NCI-H446 treated with DMSO at 0.1 percent for 48 hours (cell line): ENCODE measurements at places on chromosomes 5 and 9.

GRCh38 chr9:134637696-134638501 is 3.7 kb upstream of the COL5A1 start:
- DNase-seq = no peak

DNA sequence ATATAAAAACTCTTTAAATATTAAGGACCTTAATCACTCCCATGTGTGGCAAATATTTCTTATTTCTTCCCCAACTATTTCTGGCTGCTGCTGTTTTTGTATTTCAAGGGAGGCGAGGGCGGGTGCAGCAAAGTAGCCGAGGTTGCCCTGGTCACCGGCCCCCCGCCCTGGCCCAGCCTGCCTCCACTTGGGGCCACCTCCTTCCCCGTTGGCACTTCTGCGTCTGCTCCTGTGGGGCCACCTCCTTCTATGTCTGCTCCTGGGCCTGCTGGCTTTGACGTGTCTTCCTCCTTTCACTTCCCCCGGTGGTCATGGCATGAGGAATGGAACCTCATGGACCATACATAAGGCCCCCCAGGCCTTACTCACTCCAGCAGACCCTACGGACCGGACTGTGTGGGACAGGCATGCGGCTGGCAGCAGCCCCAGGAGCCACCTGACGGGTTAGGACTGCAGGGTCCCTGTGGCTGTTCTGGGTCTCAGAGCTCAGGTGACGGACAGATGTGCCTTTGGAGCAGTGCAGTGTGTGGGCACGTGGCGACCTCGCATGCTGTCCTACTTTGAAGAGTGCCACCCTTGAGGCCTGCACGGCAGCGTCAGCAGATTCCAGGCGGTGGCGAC is 5.8 kb upstream of the ENTPD8 start:
- DNase-seq = no peak

DNA sequence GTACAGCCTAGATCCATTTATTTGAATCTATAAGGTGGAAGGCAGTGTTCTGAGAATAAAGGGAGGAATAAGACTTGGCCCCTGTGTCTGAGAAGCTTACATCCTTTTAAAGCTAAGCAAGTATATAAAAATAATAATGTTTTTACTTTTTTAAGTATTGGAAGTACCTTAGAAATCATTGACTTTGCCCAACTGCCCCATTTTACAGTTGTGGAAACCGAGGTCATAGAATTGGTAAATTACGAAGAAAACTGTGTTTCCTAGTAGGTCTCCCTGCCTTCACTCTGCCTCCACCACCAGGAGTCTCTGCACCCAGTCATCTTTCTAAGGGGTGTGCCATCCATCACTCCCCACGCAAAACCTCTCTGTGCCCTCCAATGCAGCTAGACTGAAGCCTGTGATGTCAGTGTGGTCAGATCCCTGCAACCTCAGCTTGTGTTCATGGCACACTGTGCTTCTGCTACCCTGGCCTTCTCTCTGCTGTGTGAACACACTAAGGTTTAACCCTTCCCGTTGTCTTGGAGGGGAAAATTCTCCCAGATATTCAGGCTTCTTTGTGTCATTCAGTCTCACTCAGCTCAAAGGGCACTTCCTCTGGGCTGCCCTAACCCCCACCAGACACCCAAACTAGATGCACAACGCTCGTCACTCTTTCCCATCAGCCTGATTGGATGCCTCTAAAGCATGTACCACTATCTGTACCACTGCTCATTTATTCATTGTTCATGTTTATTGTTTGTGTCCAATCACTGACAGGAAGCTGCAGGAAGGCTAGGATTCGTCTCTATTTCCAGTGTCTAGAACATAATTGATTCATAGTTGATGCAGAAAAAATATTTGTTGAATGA is 18.2 kb downstream of the ADRB2 start:
- no peak for DNase-seq

GRCh38 chr9:116202219-116202912 is 48.8 kb downstream of the PAPPA start:
- no peak for DNase-seq

DNA sequence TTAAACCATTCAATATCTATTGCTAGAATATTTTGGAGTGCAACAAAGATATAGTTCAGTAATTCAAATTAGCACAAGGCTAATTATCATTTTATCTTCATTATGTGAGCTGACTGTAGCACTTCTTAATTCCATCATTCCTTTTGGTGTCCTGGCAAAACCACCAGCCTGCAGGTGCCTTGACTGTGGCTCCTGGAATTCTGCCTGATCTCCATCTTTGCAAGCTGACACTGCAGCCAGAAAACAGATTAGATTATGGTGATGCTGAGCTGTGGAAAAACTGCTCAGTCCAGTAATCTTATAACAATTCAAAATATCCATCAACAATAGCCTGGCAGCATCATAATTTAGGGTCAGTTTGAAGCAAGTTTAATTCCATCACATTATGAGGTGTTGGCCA is 919.5 kb downstream of the DTWD2 start:
- no peak for DNase-seq

DNA sequence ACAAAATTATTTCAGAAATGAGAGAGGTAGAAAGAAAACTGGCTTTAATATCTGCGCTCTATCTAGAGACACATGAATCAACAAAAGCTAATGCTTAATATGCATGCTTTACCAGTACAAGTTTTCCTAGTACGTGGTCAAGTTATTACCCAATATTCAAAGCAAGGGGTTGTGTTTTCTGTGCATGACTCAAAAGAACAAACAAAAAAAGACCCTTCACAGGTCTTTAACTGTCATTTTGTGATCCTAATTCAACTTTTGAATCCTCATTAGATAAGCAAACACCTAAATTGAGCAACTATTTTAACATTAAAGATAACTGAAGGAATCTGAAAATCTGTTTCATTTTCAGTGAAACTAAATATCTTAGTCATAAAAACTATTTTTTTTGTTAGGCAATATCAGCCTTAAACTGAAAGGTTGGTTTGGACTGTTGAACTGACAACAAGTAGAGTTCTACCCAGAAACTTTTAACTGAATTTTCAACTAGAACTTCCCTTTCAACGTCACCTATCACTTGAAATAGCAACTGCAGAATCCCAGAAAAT is 12.5 kb downstream of the ST8SIA4 start:
- DNase-seq = no peak

- peak; percentile 9 for DNase-seq
These were observed 182.7 kb downstream of the GNAQ start for GRCh38 chr9:77848897-77849296.

GRCh38 chr5:97531549-97531948 is 348.5 kb upstream of the RIOK2 start:
- no peak for DNase-seq

GRCh38 chr9:101516655-101517054 is 17.0 kb upstream of the RNF20 start:
- no peak for DNase-seq

DNA sequence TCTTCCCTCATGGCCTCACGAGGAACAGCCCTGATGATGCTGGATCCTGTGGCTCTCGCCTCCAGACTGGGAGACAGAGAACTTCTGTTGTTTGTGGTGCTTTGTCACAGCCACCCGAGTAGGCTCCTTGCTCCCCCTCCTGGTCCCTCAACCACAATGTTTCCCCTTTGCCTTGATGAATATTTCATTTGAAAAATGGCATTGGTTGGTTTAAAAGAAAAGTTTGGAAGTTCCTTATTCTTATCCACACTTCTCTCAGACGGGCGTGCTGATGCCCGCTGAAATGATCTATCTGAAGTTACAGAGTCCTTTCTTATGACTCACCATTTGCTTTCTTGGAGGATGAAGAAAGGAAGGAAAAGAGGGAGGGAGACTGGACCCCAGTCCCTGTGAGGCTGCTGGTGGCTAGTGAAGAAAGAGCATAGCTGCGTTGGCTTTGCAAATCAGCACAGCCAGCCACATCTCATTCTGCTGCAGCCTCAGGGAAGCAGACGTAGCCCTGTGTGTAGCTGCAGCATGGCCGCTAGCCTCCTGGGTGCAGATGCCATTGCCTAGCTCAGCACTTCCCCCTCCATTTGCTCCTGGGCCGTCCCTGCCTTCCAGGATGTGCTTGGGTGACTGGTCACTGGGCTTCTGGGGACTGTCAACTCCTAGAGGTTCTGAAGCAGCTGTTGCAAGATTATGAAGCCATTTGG is 185.9 kb downstream of the ERCC6L2 start:
- no peak for DNase-seq

- no peak for DNase-seq
These were observed 419.6 kb downstream of the EFNA5 start for GRCh38 chr5:107251151-107251550.

GRCh38 chr5:119476341-119476740 is 24.0 kb downstream of the HSD17B4 start:
- DNase-seq = no peak

DNA sequence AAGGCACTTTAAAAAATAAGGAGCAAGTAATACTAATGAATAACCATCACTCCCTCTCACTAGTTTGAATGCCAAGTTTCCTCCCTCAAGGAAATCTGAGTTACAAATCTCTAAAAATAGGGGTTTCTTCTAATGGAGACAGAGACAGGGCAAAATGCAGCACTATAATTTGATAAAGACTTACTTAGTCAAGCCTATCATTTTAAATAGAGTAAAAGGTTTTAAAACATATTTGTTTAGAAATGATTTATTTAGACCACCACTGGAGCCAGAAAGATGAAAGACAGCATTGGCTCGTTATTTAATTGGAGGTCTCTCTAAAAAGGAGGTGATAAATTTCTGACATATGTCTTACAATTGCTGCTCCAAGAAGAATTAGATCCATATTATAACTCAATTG is 228.7 kb downstream of the TLE1 start:
- no peak for DNase-seq

DNA sequence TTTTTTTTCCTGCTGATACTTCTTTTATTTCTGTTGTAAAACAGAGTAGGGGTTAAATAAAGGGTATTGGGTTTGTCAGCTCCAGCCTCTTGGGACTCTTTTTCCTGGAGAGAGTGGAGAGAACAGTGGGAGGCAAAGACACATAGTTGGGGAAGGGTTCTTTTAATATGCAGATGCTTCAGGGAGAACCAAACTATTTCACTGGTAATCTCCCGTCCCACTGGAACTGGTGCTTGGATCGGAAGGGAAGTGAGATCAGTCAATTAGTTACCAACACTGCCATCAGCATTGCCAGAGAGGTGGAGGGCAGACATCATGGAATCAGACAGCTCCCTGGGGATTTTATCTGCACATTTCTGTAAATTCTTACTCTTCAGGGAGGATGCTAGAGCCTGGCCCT is 47.6 kb upstream of the ELOVL7 start:
- DNase-seq = no peak

DNA sequence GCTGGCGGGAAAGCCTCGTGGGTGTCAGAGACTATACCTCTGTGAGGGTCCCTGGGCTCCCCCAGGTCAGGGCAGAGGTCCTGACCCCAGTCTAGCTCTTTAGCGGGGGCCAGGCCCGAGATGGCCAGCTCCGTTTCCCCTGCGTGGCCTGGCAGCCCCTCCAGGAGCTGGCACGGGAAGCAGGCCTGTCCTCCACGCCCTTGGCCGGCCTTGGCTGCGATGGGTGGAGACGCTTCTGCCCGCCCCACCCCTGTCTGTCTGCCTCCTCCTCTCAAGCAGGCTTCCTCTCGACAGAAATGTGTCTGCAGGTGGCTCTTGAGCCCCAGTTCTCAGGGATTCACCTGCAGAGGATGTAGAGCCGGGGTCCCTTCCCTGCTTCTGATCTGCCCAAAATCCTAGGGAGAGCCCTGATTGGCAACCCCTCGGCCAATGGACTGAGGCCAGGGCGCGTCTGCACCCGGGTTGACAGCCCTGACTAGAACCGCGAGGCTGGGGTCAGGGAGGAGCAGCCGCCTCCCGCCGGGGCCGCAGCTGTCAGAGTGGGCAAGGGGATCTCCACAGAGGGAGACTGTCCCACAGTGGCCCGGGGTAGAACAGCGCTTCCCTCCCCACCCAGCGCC is 2.6 kb upstream of the GRIN1 start:
- DNase-seq = no peak

DNA sequence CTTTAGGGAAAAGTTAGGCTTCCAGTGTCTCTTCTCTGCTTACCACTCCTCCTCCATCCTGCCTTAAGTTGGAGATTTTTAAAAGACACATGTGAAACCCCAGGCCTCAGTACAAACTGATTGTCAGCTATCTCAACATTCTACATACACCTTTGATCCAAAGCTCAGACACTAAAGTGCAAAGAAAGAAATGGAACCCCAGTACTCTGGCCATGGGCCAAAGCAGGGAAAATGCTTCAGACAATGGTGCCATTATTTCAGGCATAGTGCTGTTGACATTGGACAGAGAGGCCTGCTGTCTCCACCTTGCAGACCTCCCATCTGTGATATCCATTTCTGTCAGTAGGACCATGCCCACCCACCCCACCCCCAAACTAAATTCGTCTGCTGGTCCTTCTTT is 49.1 kb downstream of the G3BP1 start:
- DNase-seq = no peak

DNA sequence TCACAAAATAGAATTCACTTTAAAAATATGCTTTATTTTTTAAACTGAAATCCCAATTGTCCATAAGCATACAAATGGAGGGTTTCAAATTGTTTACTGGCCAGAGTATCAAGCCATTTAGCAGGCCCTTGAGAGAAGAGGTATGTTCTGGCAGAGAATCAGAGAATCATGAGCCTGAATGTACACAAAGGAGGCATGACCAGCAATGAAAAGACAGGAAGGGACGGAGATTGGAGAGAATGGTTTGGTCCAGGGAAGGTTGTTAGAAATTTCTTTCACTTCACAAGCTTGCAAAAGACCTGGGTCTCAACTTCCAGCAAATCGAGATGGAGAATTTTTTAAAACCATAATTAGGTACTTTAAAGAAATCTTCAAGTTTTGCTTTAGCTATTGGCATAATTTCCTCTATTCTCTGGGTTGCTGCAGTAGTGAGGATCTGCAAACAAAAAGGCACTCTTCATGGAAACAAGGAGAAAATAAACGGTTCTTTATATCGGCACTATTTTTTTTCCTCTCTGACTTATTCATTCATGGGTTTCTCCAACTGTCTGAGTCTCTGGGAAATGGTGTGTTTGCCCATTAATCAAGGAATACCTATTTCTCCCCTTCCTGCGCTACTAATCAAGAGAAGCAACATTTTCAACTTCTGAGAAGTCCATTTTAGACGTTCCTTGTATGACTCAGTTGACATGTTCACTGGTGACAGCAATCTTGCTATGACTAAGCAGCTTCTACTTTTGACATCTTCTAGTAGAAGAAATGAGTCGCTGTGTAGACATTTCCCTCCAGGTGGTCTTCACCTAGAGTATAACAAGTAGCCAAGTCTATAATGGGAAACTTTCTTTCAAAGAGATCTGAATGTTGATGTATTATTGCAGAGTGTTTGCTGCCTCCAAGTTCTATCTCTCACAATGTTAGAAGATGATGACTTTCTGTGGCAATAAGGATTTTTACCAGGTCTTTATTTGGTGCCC is 23.1 kb upstream of the ERCC6L2 start:
- no peak for DNase-seq

GRCh38 chr9:5863092-5863746 is 27.5 kb upstream of the MLANA start:
- DNase-seq = no peak

DNA sequence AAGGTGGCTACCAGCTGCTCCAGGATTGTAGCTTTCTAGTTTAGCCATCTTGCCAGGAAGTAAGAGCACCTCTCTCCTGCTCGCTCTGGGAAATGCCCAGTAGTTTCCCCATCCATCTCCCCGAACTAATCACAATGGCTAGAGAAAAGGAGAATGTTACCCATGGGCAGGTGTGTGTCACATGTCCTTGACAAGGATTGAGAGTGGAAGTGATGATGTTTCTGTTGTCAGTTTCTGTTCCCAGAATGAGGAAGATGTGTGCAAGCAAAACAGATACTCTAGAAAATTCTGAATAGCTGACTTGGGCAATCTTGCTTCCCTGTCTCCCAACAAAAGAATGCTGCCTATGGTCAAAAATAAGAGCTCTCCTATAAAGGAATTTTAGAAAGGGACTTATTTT is 429.5 kb downstream of the EBF1 start:
- no peak for DNase-seq
